A549 treated with AZD2906 at 1 μM for 4 hours (cell line): ENCODE measurements at places on chromosomes 11 and 22. TPM values are rescaled to one million over a fixed set of nuclear protein-coding genes. Genes with fewer than 3 reads are reported as not detected.

The FXYD2 gene
- 13.5 to 21.2 TPM (median 15.8 TPM) in 5 replicates for total RNA-seq

The UPB1 gene
- 0.08 TPM in 1 of 5 replicates, not detected in the others for total RNA-seq

The CRYAB gene
- total RNA-seq: 12.8 to 27.1 TPM (median 15.4 TPM) in 5 replicates

The SYT9 gene
- 0.07 to 0.17 TPM (median 0.11 TPM) in 5 replicates for total RNA-seq

The CTTN gene
- total RNA-seq: 200 to 225 TPM (median 208 TPM) in 5 replicates

The PKNOX2 gene
- total RNA-seq: 0.02 TPM in 1 of 5 replicates, not detected in the others

The SUSD2 gene
- 67.6 to 83.6 TPM (median 81.4 TPM) in 5 replicates for total RNA-seq

The CRACR2B gene
- 3.3 to 7.2 TPM (median 6.2 TPM) in 5 replicates for total RNA-seq

The OR2D2 gene
- not detected in 5 replicates for total RNA-seq

The OMP gene
- total RNA-seq: not detected in 5 replicates

The TEX54 gene
- total RNA-seq: not detected in 5 replicates

The PNPLA3 gene
- total RNA-seq: 0.59 to 1.1 TPM (median 0.65 TPM) in 5 replicates

The OR52I2 gene
- not detected in 5 replicates for total RNA-seq

The SOX6 gene
- total RNA-seq: 0.01 to 0.15 TPM (median 0.07 TPM) in 5 replicates

The EMID1 gene
- total RNA-seq: 0.32 to 0.53 TPM (median 0.42 TPM) in 5 replicates

The C22orf23 gene
- 0.22 to 0.33 TPM (median 0.23 TPM) in 5 replicates for total RNA-seq

The ARHGAP42 gene
- 3.6 to 5.7 TPM (median 4.6 TPM) in 5 replicates for total RNA-seq

The C11orf98 gene
- total RNA-seq: 118 to 140 TPM (median 121 TPM) in 5 replicates

The PATZ1 gene
- 18.5 to 21.9 TPM (median 21.2 TPM) in 5 replicates for total RNA-seq

The NXPE2 gene
- 0.03 TPM in 1 of 5 replicates, not detected in the others for total RNA-seq

The CCDC34 gene
- total RNA-seq: 22.7 to 29.0 TPM (median 24.2 TPM) in 5 replicates

The KRTAP5-9 gene
- not detected in 5 replicates for total RNA-seq

The LRRC55 gene
- total RNA-seq: 0.01 TPM in 1 of 5 replicates, not detected in the others

The INPP5J gene
- total RNA-seq: 0.45 to 0.60 TPM (median 0.48 TPM) in 5 replicates

The GRM5 gene
- total RNA-seq: 0.01 TPM in 1 of 5 replicates, not detected in the others

The MS4A6E gene
- not detected in 5 replicates for total RNA-seq

The TMEM123 gene
- total RNA-seq: 123 to 185 TPM (median 158 TPM) in 5 replicates

The OR52E8 gene
- total RNA-seq: not detected in 5 replicates

The RFPL2 gene
- 0.08 to 0.20 TPM (median 0.12 TPM) in 5 replicates for total RNA-seq

The LTO1 gene
- total RNA-seq: 31.2 to 36.0 TPM (median 32.4 TPM) in 5 replicates

The LINC01488 gene
- total RNA-seq: 0.05 to 0.08 TPM in 2 of 5 replicates, not detected in the others

The VSIG10L2 gene
- total RNA-seq: not detected in 5 replicates

The BIK gene
- total RNA-seq: 1.7 to 2.5 TPM (median 2.0 TPM) in 5 replicates

The CNGA4 gene
- total RNA-seq: 0.03 to 0.08 TPM (median 0.06 TPM) in 3 of 5 replicates, not detected in the others

The OR8D4 gene
- not detected in 5 replicates for total RNA-seq

The OR5B21 gene
- not detected in 5 replicates for total RNA-seq

The PHOX2A gene
- total RNA-seq: not detected in 5 replicates

The STK33 gene
- total RNA-seq: 3.5 to 4.6 TPM (median 3.8 TPM) in 5 replicates

The MFRP gene
- not detected in 5 replicates for total RNA-seq

The SYCE3 gene
- total RNA-seq: 0.22 to 0.37 TPM (median 0.29 TPM) in 3 of 5 replicates, not detected in the others

The C11orf97 gene
- total RNA-seq: not detected in 5 replicates

The SIPA1 gene
- 14.3 to 21.2 TPM (median 19.7 TPM) in 5 replicates for total RNA-seq

The ADAMTS8 gene
- 2.5 to 3.0 TPM (median 2.8 TPM) in 5 replicates for total RNA-seq

The FBLN1 gene
- 45.8 to 61.8 TPM (median 58.3 TPM) in 5 replicates for total RNA-seq

The FGF19 gene
- total RNA-seq: 0.05 to 0.12 TPM (median 0.06 TPM) in 4 of 5 replicates, not detected in the other

The APOBEC3B gene
- total RNA-seq: 25.9 to 31.3 TPM (median 28.2 TPM) in 5 replicates

The P2RX3 gene
- 0.09 to 0.37 TPM (median 0.14 TPM) in 4 of 5 replicates, not detected in the other for total RNA-seq

The UBE2L3 gene
- total RNA-seq: 59.2 to 69.7 TPM (median 61.3 TPM) in 5 replicates

The UPK3A gene
- not detected in 5 replicates for total RNA-seq

The OR52E4 gene
- total RNA-seq: not detected in 5 replicates

The HOATZ gene
- not detected in 5 replicates for total RNA-seq

The APOA5 gene
- total RNA-seq: 0.11 TPM in 1 of 5 replicates, not detected in the others

The ELFN2 gene
- total RNA-seq: 5.0 to 6.7 TPM (median 5.6 TPM) in 5 replicates

The ZNF214 gene
- total RNA-seq: 0.72 to 1.2 TPM (median 0.93 TPM) in 5 replicates

The TMEM41B gene
- 19.4 to 22.3 TPM (median 21.4 TPM) in 5 replicates for total RNA-seq

The RAB3IL1 gene
- 17.9 to 26.3 TPM (median 22.5 TPM) in 5 replicates for total RNA-seq

The CDON gene
- 1.6 to 2.6 TPM (median 1.9 TPM) in 5 replicates for total RNA-seq

The RAG2 gene
- not detected in 5 replicates for total RNA-seq

The ME3 gene
- total RNA-seq: 14.0 to 20.1 TPM (median 17.5 TPM) in 5 replicates

The POLR2L gene
- total RNA-seq: 554 to 741 TPM (median 647 TPM) in 5 replicates
